ENCODE measurements at places on chromosomes 1 and 21. TPM values are rescaled to one million over a fixed set of nuclear protein-coding genes. Genes with fewer than 3 reads are reported as not detected.

PDZK1 gene
- 0.19 TPM for total RNA-seq

TM2D1 gene
- 53.2 TPM for total RNA-seq

DVL1 gene
- total RNA-seq = 41.9 TPM

RGS8 gene
- not detected for total RNA-seq

CR2 gene
- total RNA-seq = not detected

MROH9 gene
- not detected for total RNA-seq

C1orf185 gene
- not detected for total RNA-seq

MTMR11 gene
- 5.3 TPM for total RNA-seq

CNR2 gene
- total RNA-seq = not detected

TLR5 gene
- 0.09 TPM for total RNA-seq

RGS5 gene
- total RNA-seq = 53.4 TPM

PRELP gene
- under 0.01 TPM for total RNA-seq

LYST gene
- total RNA-seq = 8.8 TPM

MGST3 gene
- total RNA-seq = 153 TPM

RAD54L gene
- 3.8 TPM for total RNA-seq

FMN2 gene
- not detected for total RNA-seq

ASPM gene
- total RNA-seq = 12.6 TPM

Measured in endothelial cell of coronary artery (primary cell).